Skeletal muscle tissue (tissue), 5 donors: ENCODE measurements at places on chromosomes 6 and 20. TPM values are rescaled to one million over a fixed set of nuclear protein-coding genes. Genes with fewer than 3 reads are reported as not detected.

CLDN20 gene
- not detected for total RNA-seq

SEL1L2 gene
- not detected for total RNA-seq

C6orf52 gene
- not detected for total RNA-seq

TMEM244 gene
- total RNA-seq: not detected

TOP1 gene
- total RNA-seq: 17.2 TPM
